ENCODE measurements at places on chromosomes 5 and 9.

GRCh38 chr9:14441115-14441514 lies 127.2 kb upstream of the NFIB start:
- DNase-seq, result no peak

DNA sequence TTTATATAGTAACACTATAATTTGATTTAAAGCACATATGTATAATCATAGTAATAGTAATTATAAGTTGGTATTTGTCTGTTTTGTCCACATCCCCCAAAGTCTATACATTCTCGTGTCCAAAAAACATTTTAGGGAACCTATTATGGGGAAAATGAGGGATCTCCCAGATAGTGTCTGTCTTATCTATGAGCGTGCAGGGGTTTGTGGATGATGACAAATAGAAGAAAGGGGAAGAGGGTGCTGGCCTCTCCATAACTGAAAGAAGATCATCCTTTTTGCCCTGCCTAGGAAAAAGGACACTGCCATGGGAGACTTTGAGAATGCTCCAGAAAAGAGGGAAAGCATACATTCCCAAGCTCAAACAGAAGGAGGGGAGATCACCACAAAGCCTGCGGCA lies 45.3 kb downstream of the C5orf22 start:
- no peak for DNase-seq

DNA sequence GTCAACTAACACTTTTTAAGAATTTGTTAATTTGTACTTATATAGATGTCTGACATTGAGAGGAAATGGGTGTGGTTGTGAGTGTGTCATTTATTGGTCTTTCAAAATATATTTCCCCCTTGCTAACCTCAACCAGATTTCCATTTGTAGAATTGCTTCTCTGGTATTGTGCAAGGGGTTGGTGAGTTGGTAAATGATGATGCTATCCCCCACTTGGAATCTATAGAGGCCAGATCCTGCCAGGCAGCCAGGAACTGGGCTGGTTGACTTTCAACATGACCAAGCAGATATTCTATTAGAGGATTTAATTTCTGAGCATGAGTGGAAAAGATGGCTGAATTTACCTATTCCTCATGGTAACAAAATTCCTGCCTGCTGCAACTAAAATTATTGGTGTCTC lies 306.6 kb upstream of the KIF2A start:
- DNase-seq, result peak; percentile 32

DNA sequence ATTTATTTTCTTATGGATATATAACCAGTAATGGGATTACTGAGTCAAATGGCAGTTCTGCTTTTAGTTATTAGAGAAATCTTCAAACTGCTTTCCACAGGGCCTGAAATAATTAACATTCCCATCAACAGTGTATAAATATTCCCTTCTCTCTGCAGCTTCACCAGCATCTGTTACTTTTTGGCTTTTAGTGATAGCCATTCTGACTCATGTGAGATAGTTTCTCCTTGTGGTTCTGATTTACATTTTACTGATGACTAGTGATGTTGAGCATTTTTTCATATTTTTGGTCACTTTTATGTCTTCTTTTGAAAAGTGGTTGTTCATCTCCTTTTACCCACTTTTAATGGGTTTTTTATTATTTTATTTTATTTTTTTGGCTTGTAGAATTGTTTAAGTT lies 1290.3 kb upstream of the CDH9 start:
- DNase-seq, result peak; percentile 94

- DNase-seq, result no peak
These were observed 561.4 kb downstream of the CDK5RAP2 start for GRCh38 chr9:120018550-120018949.

GRCh38 chr9:75889977-75890471 lies 449 bp upstream of the PCSK5 start:
- peak; percentile 68 for DNase-seq

- peak; percentile 39 for DNase-seq
These were observed 87.0 kb downstream of the ZNF618 start for GRCh38 chr9:113963017-113963620.

GRCh38 chr5:34843497-34843896 lies 4.5 kb downstream of the TTC23L start:
- no peak for DNase-seq

GRCh38 chr5:154196955-154197652 lies 6.6 kb downstream of the GALNT10 start:
- DNase-seq, result peak; percentile 57

- no peak for DNase-seq
These were observed 53.6 kb downstream of the GADD45G start for GRCh38 chr9:89658401-89658800.

- peak; percentile 42 for DNase-seq
These were observed 96.9 kb downstream of the SLC1A3 start for GRCh38 chr5:36703245-36703860.

- no peak for DNase-seq
These were observed 8.2 kb downstream of the TLX3 start for GRCh38 chr5:171317230-171317629.

- no peak for DNase-seq
These were observed 28.6 kb upstream of the IL13 start for GRCh38 chr5:132629230-132629944.

DNA sequence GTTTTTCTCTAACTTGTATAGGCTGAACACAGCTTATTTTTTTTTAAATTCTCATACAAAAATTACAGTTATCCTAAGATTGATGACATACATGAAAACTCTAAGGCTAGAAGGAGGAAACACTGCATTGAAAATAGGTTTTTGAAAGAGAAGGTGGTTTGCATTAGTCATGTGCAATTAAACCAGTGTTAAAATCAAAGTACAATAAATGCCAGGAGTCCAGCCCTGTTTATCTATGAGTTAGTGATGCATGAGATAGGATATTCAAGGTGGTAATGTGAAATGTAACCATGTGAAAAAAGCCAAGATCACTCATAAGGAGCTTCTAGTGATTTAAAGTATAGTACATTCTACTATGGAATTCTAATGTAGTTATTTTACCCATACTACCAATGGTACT lies 444.9 kb upstream of the CYLC2 start:
- no peak for DNase-seq

- DNase-seq, result no peak
These were observed 149.6 kb upstream of the ATP10B start for GRCh38 chr5:161001604-161002003.

DNA sequence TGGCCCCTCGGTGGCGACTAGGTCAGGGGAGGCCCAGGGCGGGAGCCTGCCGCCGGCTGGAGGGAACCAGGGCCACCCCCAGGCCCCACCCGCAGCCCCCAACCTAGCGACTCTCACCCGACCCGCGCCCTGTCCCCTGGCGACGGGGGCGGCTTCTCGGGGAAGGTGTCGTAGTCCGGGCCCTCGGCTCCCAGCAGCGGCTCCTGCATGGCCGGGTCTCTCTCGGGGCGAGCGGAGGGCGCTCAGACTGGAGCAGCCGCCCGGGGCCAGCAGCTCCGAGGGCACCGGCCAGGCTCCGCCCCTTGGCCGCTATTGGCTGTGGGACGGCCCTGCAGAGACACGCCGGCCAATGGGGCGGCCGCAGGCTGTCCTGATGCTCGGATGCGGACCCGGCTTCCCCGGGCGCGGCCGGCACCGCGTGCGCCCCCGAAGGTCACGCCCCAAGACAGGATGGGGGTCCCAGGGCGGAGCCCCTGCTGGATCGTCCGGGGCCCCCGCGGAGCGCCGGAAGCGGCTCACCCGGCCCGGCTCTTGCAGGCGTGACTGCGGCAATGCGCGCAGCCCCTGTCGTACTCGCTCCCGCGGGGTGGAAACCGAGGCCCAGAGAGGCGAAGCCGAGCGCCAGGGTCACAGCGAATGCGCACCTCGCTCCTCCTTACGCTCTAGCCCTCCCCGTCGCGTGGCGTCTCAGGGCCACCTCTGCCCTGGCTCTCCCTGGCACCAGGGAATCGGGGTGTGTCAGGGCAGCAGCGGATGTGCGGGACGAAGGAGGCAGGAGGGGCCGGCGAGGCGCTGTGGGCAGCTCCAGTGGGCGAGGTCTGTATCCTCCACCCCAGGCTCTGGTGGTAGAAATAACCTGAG lies at the start of gene SLC2A6:
Gene SLC2A6, minus strand, starts transcription at position 249 of the 861 bp plus-strand sequence. Its CDS starts 40 bp downstream, at position 209.
- DNase-seq, result peak; percentile 78

DNA sequence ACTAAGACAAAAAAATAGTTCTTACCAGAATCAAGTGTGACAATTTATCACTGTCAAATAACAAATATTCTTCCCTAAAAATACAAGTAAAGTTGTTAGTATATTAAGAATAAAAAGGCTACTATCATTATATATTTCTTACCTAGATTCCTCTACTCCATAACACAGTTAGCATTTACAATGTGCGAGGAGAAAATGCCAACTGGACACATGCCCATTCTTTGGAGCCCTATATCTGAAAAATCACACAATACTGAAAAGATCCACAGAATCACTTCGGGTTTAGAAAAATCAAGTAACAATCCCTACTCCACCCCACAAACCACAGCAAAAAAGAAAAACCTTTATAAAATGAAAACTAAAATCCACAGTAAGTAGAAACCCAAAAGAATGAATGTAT lies 70.9 kb downstream of the PKD2L2 start:
- DNase-seq, result no peak

- DNase-seq, result no peak
These were observed 40.1 kb downstream of the TRIP13 start for GRCh38 chr5:932628-933250.

- no peak for DNase-seq
These were observed 365.9 kb upstream of the C9orf72 start for GRCh38 chr9:27939186-27939585.

- DNase-seq, result peak; percentile 23
These were observed 3.1 kb downstream of the EGR1 start for GRCh38 chr5:138468133-138468965.

DNA sequence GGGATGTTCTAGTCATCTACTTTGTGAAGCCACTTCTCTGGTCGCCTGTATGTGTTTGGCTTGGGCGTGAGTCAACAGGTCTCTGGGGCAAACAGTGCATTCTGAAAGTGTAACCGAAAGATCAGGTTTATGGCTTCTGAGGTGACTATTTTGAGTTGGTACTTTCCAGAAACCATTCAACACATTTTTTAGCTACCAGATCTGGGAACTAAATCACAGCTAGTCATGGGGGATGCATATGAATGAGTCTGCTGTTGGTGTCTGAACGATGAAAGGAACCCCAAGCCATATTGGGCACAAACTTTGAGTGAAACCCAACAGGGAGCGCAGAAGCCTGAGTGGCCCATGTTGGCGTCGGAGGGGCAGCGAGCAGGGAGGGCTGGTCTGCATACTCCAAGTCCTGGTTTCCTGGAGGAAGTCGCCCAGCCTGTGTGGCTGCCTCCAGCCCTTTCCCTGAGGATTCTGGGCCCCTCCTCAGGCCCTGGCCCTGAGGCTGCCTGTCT lies 35.3 kb downstream of the UBE2QL1 start:
- DNase-seq, result no peak

DNA sequence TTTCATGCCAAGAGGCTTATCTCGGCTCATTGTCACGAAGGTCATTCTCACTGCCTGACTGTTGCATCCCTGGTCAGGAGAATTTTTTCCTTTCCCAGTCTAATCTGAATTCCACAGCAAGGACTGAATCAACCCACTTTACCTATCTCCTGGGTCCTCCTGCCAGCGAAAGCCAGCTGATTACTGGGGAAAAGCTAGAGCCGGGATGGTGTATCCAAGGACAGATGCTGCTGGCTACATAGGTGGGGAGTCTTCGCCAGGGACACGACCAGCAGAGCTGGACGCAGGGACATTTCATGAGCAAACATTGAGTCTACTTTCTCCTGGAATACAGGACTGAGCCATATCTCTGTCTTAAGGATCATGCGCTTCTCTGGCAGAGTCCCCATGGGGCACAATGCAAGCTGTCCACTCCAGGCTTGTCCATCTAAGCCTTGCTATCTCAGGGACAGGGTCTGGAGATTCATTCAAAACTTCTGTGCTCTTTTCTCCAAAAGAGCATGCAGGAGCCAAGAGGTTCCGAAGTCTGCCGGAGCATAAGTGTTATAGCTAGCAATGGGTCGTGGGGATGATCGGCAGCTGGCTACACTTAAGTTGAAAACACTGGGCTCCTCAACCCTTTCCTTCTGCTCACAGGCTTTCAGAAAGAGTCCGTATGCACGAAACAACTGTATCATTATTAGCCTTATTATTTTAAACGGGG lies 6.5 kb upstream of the HAND1 start:
- no peak for DNase-seq

DNA sequence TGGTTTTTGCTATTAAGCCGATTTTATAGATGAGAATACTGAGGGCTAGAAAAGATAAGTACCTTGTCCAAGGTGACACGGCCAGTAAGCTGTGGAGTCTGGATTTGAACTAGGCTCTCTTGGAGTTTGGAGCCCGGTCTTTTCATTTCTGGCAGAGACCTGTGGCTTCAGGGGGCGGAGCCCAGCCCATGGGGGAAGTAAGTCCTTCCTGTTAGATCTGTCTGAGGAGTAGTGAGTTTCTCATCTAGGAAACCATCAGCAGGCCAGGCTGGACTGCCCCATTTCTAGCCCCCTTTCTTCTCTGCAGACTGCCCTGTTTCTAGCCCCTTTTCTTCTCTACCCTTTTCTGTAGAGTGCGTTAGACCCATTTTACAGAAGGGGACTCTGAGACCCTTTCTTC lies 521 bp upstream of the PTGS1 start:
- no peak for DNase-seq

GRCh38 chr9:93091453-93092081 lies 4.5 kb upstream of the CARD19 start:
- DNase-seq, result peak; percentile 87

GRCh38 chr5:97141031-97141430 lies 1.4 kb downstream of the LIX1 start:
- DNase-seq, result no peak

DNA sequence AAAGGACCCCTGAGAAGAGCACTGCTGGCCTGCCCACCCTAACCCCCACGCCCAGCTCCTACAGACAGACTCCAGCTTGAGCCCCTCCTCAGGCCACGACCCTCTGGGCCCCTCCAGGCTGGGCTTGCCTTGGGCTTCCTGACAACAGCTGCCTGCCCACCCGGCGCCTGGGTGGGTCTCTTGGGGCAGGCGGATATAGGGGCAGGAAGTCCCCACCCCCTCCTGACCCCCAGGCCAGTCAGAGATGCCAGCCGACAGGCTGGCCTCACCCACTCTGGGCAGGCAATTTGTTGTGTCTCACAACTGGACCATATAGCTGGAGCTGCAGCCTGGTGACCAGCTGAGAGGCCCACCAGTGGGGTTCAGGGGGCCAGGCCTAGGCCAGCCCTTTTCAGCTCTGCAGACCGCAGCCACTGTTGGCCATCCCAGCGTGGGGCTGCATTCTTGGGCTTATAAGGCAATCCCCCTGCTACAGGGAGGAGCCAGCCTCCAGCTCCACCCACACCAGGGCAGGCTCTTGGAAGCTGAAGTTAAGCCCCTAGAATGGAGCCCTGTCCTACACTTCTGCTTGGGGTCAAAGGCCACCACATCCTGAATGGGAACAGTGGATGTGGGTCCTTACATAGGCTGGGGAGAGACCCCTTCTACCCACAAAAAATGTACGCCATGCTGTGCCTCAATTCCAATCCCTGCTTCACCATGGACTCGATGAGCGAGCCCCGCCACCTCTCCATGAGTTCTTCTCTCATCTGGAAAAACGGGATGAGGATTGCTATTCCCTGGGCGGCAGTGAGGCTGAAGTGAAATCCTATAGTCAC lies 2.0 kb downstream of the PDLIM7 start:
- DNase-seq, result peak; percentile 92

GRCh38 chr5:124627815-124628595 lies 118.4 kb downstream of the ZNF608 start:
- no peak for DNase-seq
